SJSA1 (cell line): ENCODE measurements at places on chromosomes 3 and 15. TPM values are rescaled to one million over a fixed set of nuclear protein-coding genes. Genes with fewer than 3 reads are reported as not detected.

The RTP3 gene
- total RNA-seq, result not detected in 2 replicates

The PLSCR2 gene
- not detected in 2 replicates for total RNA-seq

The ISLR gene
- not detected in 2 replicates for total RNA-seq

The ARPP21 gene
- total RNA-seq, result not detected in 2 replicates

The ATP13A3 gene
- 119 and 135 TPM in 2 replicates for total RNA-seq

The SFMBT1 gene
- 1.9 and 15.1 TPM in 2 replicates for total RNA-seq

The TRPM1 gene
- total RNA-seq, result 0.08 TPM in 1 of 2 replicates, not detected in the other

The EXD1 gene
- not detected in 2 replicates for total RNA-seq

The DAZL gene
- not detected in 2 replicates for total RNA-seq

The VIPR1 gene
- not detected in 2 replicates for total RNA-seq

The HGD gene
- total RNA-seq, result not detected in 2 replicates

The GXYLT2 gene
- total RNA-seq, result 13.3 and 18.2 TPM in 2 replicates

The FGF7 gene
- total RNA-seq, result 0.08 TPM in 1 of 2 replicates, not detected in the other

The PLA2G4D gene
- total RNA-seq, result not detected in 2 replicates

The EPHB1 gene
- not detected in 2 replicates for total RNA-seq

The PRSS50 gene
- total RNA-seq, result not detected in 2 replicates

The TUSC7 gene
- total RNA-seq, result not detected in 2 replicates

The BFSP2 gene
- not detected in 2 replicates for total RNA-seq

The BSN gene
- total RNA-seq, result 0.05 TPM in 1 of 2 replicates, not detected in the other

The GOLGA6L7 gene
- total RNA-seq, result not detected in 2 replicates

The NRROS gene
- total RNA-seq, result 0.11 TPM in 1 of 2 replicates, not detected in the other

The CCR4 gene
- not detected in 2 replicates for total RNA-seq

The PPM1L gene
- total RNA-seq, result 0.03 and 0.24 TPM in 2 replicates

The RGMA gene
- 3.6 and 4.0 TPM in 2 replicates for total RNA-seq

The ANKRD34C gene
- not detected in 2 replicates for total RNA-seq

The SLC9A9 gene
- total RNA-seq, result 0.05 TPM in 1 of 2 replicates, not detected in the other

The TMIE gene
- not detected in 2 replicates for total RNA-seq

The TMEM45A gene
- 20.6 and 48.5 TPM in 2 replicates for total RNA-seq

The ALG3 gene
- 26.4 and 30.1 TPM in 2 replicates for total RNA-seq

The MST1R gene
- not detected in 2 replicates for total RNA-seq

The CLDN18 gene
- not detected in 2 replicates for total RNA-seq

The CCDC9B gene
- 29.5 and 39.0 TPM in 2 replicates for total RNA-seq
